ENCODE measurements at places on chromosomes 2 and 18.

- no peak for DNase-seq
Observed at GRCh38 chr2:226720948-226721347, 78.7 kb downstream of the IRS1 start.

DNA sequence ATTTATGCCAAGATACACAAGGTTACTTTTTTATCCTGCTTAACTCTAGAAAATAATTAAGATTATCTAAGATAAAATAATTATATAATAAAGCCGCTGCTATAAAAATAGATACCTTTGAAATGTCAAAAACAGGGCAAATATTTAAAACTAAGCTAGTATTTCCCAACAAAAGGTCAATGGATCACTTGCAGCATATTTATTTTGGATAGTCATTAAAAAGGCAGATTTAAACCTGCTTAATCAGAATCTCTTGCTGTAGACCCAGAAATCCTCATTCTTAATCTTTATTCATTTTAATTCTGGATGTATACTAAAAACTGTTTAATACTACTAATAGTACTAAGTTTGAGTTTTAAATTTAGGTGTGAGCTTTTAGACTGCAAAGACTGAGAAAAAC is 139.0 kb upstream of the CWC22 start:
- DNase-seq, result no peak

DNA sequence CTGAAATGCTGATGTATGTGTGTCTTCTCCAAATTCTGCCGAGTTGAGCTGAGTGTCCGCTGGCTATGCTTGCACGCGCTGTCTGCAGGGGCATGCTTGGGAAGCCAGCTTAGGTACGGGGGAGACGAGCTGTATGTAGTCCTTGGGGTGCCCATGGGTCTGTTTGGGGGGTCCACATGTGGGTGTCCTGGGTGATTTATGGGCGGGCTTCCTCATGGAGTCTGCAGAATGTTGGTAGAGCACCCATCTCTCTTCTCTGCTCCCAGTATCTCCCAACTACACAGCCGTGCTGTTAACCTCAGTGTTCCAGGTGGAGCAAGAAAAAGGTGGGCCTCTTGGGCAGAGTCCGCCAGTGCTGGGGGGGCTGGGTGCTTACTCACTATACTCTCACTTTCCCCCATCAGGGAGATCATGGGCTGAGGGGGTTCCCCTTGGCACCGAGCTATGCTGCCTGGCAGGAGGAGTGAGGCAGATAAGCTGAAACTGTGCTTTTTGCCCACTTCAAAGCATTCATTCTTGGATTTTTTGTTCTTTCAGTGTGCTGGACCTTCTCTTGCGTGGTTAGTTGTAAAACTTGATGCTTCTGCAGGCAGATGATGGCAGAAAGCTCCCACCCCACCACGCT is 128.2 kb upstream of the ALKAL2 start:
- no peak for DNase-seq

DNA sequence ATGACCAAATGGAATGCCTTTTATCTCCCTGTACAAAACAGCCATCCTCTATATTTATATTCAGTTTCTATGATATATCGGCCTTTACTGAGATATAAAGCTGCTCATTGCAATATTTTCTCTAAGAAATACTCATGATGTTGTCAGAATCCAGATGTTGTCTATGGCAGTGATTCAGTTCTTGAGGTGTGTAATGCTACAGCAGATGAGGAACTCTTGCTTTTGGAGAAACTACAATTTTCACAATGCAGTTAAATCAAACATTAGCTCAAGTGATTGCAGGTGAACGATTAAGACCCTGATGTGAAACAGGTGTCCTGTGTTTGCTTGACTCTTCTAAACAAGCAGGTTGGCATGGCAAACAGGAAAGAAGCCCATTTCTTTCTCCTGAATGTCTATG is 256.2 kb upstream of the CDH20 start:
- DNase-seq, result no peak

DNA sequence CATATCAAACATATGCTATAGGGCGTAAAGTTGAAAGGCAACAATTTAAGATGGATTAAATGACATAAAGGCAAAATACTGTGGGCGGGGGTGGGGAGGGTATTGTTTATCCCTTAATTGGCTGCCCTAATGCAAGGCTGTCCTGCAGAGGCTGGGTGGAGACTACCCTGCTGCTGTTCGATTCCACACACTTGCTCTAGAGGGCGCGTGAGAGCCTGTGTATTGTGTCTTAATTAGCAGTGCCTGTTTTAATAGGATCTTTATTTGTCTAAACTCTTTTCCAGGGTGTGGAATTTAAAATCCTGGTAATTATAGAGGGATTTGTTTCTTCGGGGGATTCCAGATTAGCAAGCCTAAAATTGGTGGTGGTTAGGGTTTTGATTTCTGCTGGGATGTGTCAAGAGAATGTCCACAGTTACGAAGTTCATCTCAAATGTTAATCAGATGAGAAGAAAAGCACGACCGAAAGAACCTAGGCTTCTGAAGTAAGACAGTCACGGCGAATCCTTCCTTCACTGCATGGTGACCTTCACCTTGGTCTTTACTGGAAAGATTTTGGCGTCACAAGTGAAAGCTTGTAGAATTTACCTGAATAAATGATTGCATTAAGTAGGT is 103.5 kb upstream of the MAP3K20 start:
- DNase-seq, result peak; percentile 32

GRCh38 chr2:26184121-26184520 is 11.2 kb downstream of the GAREM2 start:
- DNase-seq, result no peak

GRCh38 chr18:14978962-14979535 is 231.1 kb downstream of the ANKRD30B start:
- no peak for DNase-seq

GRCh38 chr2:229152674-229153073 is 118.4 kb downstream of the PID1 start:
- DNase-seq, result no peak

DNA sequence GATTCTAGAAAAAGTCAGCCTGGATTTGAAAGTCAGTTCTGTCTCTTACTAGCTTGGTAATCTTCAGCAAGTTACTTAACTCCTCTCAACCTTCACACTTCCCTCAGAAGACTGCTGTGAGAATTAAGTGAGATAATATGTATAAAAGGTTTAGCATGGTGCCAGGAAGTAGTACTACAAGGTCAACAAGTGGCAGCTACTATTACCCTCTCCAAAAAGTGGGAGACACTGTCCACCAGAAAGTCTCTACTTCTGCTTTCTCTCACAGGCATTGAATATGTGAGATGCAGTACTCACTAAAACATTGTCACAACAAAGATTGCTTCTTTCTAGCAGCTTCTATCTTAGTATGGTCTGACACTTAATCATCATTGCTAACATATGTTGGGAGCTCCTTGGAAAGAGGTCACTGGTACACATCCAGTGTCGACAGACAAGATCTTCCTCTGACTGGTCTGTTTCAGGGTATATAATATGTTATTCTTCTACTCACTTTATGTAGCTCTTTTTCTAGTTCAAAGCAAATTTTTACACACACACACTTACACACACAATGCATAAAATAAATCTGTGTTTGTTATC is 47.9 kb downstream of the DOCK10 start:
- DNase-seq, result no peak

GRCh38 chr2:112645310-112646101 is at the start of gene SLC20A1:
TSS of gene SLC20A1 (plus strand) at chr2:112645939. CDS start at chr2:112646829, 890 bp downstream.
- peak; percentile 99 for DNase-seq

DNA sequence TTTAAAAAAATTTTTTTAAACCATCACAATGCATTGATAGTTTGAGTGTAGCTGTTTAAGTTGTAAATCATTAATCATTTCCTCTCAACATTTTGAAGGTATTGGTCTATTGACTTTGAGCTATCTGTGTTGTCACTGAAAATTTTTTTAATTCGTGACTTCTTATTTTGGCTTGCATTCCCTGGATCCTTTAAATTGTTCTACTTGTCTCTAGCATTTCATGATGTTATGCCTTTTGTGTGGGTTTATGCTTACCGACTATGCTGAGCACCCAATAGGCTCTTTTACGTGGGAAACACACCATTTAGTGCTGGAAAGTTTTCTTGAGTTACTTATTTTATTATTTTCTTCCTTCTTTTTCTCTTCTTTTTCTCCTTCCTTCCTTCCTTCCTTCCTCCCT is 31.2 kb upstream of the NXPH2 start:
- no peak for DNase-seq

DNA sequence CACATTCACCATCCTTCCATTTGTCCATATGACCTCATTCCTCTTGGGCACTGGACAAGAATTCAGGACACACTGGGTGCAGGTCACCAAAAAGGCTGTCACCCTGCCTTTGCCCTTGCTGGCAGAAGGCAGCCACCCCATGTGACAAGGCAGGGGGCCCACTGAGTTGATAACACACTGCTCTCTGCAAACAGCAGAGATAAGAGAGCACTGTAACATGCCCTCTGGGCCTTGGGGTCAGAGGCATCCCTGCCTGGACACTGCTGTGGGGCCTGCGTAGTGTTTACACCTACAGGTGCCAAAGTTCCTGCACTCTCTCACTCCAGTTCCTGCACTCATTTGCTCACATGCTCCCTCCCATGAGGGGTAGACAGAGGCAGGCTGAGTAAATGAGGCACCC is 344.7 kb upstream of the TCF4 start:
- no peak for DNase-seq

DNA sequence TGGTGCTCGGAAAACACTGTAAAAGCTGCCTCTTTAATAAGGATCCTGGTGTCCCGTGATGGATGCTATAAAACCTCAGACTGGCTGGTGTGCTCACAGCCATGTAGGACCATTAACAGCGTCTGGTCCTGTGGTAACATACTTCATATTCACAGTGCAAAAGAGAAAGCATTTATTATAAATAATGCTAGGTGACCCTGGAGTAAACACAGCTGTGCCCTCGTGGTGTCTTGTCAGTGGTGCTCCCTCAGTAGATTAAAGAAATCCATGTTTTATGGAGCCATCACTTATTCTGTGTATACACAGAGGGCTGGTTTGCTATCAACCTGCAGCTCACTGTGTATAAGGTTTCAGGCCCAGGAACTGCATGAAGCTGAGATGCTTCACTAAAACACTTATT is 106.9 kb downstream of the CDK15 start:
- no peak for DNase-seq

DNA sequence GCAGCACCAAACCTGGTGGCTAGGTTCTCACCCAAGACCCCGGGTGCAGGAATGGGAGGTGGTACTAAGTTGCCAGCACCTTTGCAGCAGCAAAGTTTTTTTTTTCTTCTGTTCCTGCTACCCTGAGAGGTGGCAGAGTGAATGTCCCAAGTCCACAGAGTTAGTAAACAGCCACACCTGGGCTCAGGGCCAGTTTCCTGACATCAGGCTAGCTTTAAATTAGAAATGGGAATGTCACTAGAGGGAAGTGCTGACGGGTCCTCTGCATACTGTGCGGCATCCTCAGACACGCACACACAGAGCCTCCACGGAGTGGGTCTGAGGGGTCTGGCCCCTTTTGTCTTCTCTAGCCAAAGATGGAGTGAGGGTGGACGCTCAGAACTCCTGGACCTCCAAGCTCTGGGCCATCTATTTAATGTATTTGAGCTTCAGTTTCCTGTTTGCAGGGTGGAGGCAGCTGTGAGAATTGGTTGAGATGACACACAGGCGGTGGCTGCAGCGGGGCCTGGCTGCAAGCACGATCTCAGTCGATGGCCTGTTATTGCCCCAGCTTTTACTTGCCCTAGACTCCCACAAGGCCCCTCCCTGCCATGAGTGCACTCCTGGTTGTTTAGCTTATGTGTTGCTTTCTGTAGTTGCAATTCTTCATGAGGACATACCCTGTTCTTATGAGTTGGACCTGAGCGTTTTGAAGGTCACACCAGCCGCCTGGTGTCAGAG is 751.4 kb upstream of the HS6ST1 start:
- DNase-seq, result no peak

GRCh38 chr2:183209395-183210028 is 85.3 kb downstream of the NUP35 start:
- no peak for DNase-seq

DNA sequence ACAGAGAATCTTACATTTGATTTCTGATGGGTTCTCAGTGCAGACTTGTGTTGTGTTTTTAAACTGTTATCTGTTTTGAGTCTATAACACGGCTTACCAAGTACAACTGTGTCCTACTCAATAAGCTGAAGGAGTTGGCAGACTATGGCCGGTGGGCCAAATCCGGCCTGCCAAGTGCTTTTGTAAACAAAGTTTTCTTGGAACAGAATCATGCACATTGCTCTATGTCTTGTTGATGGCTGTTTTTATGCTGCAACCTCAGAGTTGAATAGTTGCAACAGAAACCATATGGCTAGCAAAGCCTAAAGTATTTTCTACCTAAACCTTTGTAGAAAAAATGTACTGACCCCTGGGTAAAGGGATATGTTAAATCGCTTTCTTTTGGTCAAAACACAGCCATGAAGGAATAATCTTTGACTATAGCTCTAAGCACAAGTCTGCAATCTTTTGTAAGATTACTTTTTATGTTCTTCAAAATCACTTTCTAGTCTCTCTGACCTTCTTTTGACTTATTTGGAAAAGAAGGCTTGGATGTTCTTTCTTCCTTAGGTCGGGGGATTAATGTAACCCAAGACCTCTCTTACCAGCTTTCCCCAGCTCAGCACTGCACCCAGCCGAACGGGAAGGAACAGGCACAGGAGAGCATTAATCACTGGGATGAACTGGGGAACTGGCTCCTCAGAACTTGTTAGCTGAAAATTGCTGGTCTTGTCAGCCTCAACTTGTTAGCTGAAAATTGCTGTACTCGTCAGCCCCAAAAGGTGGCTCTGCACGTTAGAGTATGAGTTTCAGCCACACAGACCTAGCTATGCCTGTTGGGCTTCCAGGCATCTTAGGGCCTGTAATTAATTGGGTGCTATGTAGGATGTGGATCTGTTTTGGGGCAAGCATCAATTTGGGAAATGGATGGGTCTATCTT is 75.4 kb downstream of the CD8B2 start:
- no peak for DNase-seq

GRCh38 chr2:100236166-100236565 is 86.1 kb downstream of the LONRF2 start:
- DNase-seq, result no peak

GRCh38 chr2:230947908-230948365 is 22.9 kb upstream of the GPR55 start:
- DNase-seq, result no peak

DNA sequence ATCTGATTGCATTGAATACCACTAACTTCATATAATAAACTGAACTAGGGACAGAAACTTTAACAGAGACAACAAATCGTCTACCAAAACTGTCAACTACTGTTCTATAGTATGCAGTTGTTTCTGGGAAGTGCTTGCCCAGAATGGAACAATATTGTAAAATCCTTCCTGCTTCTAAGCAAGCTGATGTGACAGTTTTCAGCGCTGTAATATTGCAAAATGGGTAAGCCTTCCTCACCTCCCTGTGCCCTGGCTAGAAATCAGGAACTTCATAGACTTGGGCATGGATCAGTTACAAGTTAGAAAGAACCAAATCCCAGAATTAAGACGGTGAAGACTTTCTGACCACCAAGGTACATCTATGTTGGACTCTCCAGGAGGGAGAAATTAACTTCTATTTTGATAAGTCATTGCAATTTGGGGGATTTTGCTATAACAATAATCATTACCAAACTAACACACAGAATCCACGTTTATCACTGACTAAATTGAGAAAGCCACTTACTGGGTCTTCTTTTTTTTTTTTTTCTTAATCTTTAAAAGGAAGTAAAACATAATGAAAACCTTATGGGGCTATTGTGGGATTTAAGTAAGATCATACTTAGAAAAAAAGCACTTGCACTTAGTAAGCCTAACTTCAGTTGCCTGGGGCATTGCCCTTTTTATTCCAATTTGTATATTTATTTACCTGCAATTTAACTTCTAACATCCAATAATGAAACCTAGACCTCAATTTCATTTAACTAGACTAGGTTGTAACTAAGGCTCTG is 261.5 kb downstream of the TRIB2 start:
- DNase-seq, result no peak

- DNase-seq, result no peak
Observed at GRCh38 chr2:134260713-134261112, 6.8 kb downstream of the MGAT5 start.

GRCh38 chr2:164688896-164689419 is 67.7 kb upstream of the GRB14 start:
- no peak for DNase-seq

Measured in CD4-positive, alpha-beta T cell treated with Interleukin-12 subunit alpha and Interleukin-12 subunit beta, for 1 hour (primary cell).